ENCODE measurements at places on chromosomes 4 and X. TPM values are rescaled to one million over a fixed set of nuclear protein-coding genes. Genes with fewer than 3 reads are reported as not detected.

Gene CYSLTR1
- total RNA-seq, result 4.2 TPM

Gene MID1
- 0.22 TPM for total RNA-seq

DNA sequence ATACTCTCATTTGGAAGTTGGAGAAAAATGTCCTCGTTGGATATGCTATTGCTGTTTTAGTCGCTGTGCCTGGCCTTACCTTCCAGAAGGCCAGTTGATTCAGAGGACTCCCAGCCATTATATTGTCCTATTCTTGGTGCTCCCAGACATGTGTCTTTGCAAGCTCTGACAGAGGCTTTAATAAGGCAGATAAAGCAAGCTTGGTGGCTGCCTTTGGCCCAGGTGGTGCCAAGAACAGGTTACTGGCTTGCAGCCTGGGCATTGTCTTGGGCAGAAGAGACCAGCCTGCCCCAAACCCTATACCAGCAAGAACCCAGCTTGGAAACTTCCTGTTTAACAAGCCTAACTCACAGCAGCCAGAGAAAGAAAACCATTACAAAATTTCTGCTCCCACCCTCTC is 16.9 kb downstream of the RAI2 start:
- H3K36me3 ChIP-seq, result no peaks in the 10 kb centered on the region
- H3K27me3 ChIP-seq, result peaks cover 6% of the 10 kb centered on the region
- H3K27ac ChIP-seq, result no peak overlapping the region
- no peak overlapping the region for H3K4me3 ChIP-seq
- no peak for DNase-seq

- peak overlapping the region; percentile 97 for H3K4me3 ChIP-seq
- H3K36me3 ChIP-seq, result peaks cover 6% of the 10 kb centered on the region
- peaks cover 14% of the 10 kb centered on the region for H3K4me1 ChIP-seq
- no peaks in the 10 kb centered on the region for H3K27me3 ChIP-seq
Observed at GRCh38 chrX:103253608-103254007, 1.3 kb downstream of the TCEAL8 start.

GRCh38 chr4:159495515-159496236 is 392.8 kb downstream of the RAPGEF2 start:
- no peak for DNase-seq
- no peak overlapping the region for H3K27ac ChIP-seq
- no peak overlapping the region for H3K4me3 ChIP-seq
- no peaks in the 10 kb centered on the region for H3K4me1 ChIP-seq
- H3K36me3 ChIP-seq, result no peaks in the 10 kb centered on the region

Gene NOCT
- total RNA-seq, result 5.9 TPM

DNA sequence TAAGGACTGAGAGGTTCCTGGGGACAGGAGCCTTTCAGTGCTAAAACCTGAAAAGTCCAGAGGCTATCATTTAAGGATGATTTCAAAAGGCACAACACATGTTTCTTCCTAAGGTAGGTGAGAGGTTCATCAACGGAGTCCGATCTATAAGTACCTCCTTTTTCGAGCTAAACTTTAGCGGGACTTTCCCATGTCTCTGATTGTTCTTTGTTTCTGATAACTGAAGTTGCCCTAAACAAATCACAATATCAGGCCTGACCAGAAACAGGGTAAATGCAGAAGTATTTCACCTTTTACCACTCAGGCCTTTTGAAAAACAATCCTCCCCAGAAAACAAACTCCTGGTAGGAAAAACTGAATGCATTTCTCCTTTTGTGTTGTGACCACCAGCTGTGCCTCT is 17.6 kb downstream of the PIR start:
- H3K27ac ChIP-seq, result no peak overlapping the region
- no peaks in the 10 kb centered on the region for H3K36me3 ChIP-seq
- no peak overlapping the region for H3K4me3 ChIP-seq
- H3K27me3 ChIP-seq, result no peaks in the 10 kb centered on the region

- peaks cover 10% of the 10 kb centered on the region for H3K27me3 ChIP-seq
- DNase-seq, result no peak
- H3K27ac ChIP-seq, result no peak overlapping the region
Observed at GRCh38 chr4:7505116-7505900, 70.6 kb upstream of the PSAPL1 start.

Gene CT45A1
- not detected for total RNA-seq

DNA sequence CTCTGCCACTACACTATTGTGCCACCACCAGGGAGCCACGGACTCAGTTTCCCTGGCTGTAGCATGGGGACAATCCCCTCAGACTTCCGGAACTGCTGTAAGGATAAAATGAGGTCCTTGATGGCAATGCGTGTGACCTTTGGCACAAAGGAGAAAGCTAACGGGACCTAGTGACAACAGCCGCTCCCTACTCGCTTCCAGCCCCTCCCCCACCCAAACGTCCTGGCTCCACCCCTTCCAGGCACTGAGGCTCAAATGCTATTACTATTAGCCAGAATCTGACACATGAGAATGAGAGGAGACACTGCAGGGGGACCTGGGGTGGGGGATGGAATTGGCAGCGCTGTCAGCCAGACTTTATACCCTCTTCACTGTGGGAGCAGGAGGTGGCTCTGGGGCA is 5.4 kb upstream of the DUSP9 start:
- no peak overlapping the region for H3K27ac ChIP-seq
- H3K4me1 ChIP-seq, result peaks cover 1% of the 10 kb centered on the region
- no peaks in the 10 kb centered on the region for H3K36me3 ChIP-seq
- DNase-seq, result no peak

GRCh38 chrX:71540801-71541200 is 7.9 kb downstream of the OGT start:
- H3K4me1 ChIP-seq, result peaks cover 46% of the 10 kb centered on the region
- DNase-seq, result no peak
- H3K27me3 ChIP-seq, result no peaks in the 10 kb centered on the region
- peak overlapping the region; percentile 78 for H3K4me3 ChIP-seq
- peak overlapping the region; percentile 83 for H3K27ac ChIP-seq
- peaks cover 38% of the 10 kb centered on the region for H3K36me3 ChIP-seq

GRCh38 chr4:5368426-5368825 is 317.1 kb downstream of the STK32B start:
- no peak overlapping the region for H3K27ac ChIP-seq
- no peaks in the 10 kb centered on the region for H3K27me3 ChIP-seq
- no peaks in the 10 kb centered on the region for H3K4me1 ChIP-seq

Gene NEXMIF
- 1.6 TPM for total RNA-seq

GRCh38 chrX:13419276-13419675 is 99.4 kb upstream of the ATXN3L start:
- no peak for DNase-seq
- H3K36me3 ChIP-seq, result no peaks in the 10 kb centered on the region
- no peak overlapping the region for H3K4me3 ChIP-seq
- H3K27me3 ChIP-seq, result no peaks in the 10 kb centered on the region
- H3K27ac ChIP-seq, result no peak overlapping the region
- H3K4me1 ChIP-seq, result no peaks in the 10 kb centered on the region

DNA sequence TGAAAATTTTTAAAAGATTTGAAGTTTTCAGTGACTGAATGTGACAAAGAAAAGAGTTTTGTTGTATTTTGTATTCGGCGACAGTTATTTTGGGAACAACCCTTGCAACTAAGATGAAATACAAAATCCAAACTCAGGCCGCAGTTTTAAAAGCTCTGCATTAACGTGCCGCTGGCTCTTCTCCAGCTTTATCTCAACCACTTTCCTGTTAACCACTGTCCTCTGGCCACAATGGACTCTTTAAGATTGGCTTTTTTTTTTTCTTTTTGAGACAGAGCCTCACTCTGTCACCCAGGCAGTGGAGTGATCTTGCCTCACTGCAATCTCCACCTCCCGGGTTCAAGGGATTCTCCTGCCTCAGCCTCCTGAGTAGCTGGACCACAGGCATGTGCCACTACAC is 22.1 kb upstream of the AMTN start:
- H3K27ac ChIP-seq, result no peak overlapping the region

Gene ITM2A
- 84.6 TPM for total RNA-seq

DNA sequence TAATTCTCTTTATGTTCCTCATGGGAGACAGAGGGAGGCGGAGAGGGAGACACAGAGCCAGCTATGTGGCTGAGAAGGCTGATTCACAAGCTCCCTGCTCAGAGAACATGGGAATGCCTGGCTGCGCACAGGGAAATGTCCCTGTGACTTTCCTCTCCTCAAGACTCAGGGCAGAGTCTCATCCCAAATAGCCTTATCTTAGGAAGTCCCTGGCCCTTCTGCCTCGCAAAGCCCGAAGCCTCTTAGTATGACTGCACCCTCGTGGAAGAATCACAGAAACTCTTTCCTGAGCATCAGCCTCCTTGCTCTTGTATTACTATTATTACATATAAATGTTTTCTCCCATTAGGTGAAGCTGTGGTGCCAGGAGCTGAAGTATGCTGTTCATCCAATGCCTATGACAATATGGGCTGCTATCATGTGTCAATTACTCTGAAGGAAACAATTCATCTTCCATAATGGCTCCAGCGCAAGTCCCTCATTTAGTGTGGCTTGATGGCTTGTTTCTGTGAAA is 230.5 kb downstream of the MGST2 start:
- peaks cover 13% of the 10 kb centered on the region for H3K4me1 ChIP-seq
- H3K36me3 ChIP-seq, result no peaks in the 10 kb centered on the region
- no peak overlapping the region for H3K4me3 ChIP-seq
- H3K27me3 ChIP-seq, result no peaks in the 10 kb centered on the region
- no peak for DNase-seq
- no peak overlapping the region for H3K27ac ChIP-seq

- no peak overlapping the region for H3K27ac ChIP-seq
- H3K4me1 ChIP-seq, result no peaks in the 10 kb centered on the region
- no peak overlapping the region for H3K4me3 ChIP-seq
- DNase-seq, result no peak
- H3K36me3 ChIP-seq, result no peaks in the 10 kb centered on the region
Observed at GRCh38 chr4:84324303-84325245, 174.5 kb downstream of the NKX6-1 start.

Gene ATP8A1
- 55.3 TPM for total RNA-seq

GRCh38 chr4:85951099-85951498 is 408.8 kb downstream of the MAPK10 start:
- no peaks in the 10 kb centered on the region for H3K36me3 ChIP-seq
- H3K27ac ChIP-seq, result no peak overlapping the region
- peaks cover 3% of the 10 kb centered on the region for H3K27me3 ChIP-seq
- no peak overlapping the region for H3K4me3 ChIP-seq
- no peak for DNase-seq

Gene DGKK
- not detected for total RNA-seq

- peaks cover 16% of the 10 kb centered on the region for H3K4me1 ChIP-seq
- H3K27ac ChIP-seq, result no peak overlapping the region
- DNase-seq, result no peak
- peaks cover 7% of the 10 kb centered on the region for H3K27me3 ChIP-seq
- peak overlapping the region; percentile 31 for H3K4me3 ChIP-seq
- peaks cover 2% of the 10 kb centered on the region for H3K36me3 ChIP-seq
Observed at GRCh38 chr4:25310066-25310802, 2.3 kb upstream of the ZCCHC4 start.

Gene TMPRSS11D
- not detected for total RNA-seq

Gene SLITRK4
- total RNA-seq, result not detected

Gene COX7B2
- not detected for total RNA-seq

Gene PWWP3B
- total RNA-seq, result not detected

Gene CDKL5
- total RNA-seq, result 2.2 TPM

DNA sequence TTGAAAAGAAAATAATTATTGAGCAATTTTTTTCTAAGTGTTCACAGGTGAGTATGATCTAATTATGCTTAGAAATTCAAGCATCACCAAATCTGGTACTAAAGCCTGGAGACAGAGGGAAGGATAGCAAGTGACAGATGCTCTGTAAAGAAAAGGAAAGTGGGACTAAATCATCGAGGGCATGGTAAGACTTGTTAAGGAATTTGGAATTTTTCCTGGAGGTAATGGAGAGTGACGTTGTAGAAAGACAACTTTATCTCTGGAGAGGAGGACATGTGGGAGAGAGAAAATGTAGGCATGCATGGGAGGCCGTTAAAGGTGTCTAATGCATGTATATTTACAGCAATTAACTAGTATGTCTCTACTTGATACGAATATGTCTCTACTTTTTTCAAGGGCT is 333.2 kb upstream of the ATOH1 start:
- DNase-seq, result no peak
- no peaks in the 10 kb centered on the region for H3K27me3 ChIP-seq
- no peak overlapping the region for H3K27ac ChIP-seq
- H3K4me3 ChIP-seq, result no peak overlapping the region
- H3K4me1 ChIP-seq, result no peaks in the 10 kb centered on the region

Gene TLR1
- total RNA-seq, result 17.2 TPM

DNA sequence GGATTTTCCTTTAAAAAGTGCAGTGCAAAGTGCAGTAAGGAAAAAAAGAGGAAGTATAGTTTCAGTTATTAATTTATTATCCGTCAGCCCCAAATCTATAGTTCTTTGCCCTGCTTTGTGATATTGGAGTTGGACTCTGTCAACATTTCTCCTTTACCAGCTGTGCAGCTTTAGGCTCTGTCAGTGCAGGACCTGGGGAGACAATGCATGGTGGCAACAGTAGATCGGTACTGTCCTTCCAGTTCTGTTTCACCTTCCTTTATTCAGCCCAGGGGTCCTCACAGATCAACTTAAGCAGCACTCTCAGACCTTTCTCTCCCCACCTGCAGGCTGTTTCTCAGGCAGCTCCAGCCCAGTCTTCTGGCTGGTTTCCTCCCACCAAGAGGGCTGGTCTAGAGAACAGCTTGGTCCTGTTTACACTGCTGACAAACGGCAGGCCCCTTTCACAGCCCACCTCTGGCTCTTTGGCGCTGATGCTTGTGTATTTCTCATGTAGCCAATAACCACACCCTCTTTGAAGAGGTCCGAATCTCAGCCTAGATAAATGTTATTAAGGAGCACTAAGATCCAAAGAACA is 71.6 kb downstream of the MCUB start:
- H3K36me3 ChIP-seq, result peaks cover 24% of the 10 kb centered on the region
- peak overlapping the region; percentile 49 for H3K27ac ChIP-seq

- no peak overlapping the region for H3K27ac ChIP-seq
- no peaks in the 10 kb centered on the region for H3K4me1 ChIP-seq
- DNase-seq, result no peak
- no peak overlapping the region for H3K4me3 ChIP-seq
Observed at GRCh38 chr4:23946299-23946698, 56.5 kb upstream of the PPARGC1A start.

DNA sequence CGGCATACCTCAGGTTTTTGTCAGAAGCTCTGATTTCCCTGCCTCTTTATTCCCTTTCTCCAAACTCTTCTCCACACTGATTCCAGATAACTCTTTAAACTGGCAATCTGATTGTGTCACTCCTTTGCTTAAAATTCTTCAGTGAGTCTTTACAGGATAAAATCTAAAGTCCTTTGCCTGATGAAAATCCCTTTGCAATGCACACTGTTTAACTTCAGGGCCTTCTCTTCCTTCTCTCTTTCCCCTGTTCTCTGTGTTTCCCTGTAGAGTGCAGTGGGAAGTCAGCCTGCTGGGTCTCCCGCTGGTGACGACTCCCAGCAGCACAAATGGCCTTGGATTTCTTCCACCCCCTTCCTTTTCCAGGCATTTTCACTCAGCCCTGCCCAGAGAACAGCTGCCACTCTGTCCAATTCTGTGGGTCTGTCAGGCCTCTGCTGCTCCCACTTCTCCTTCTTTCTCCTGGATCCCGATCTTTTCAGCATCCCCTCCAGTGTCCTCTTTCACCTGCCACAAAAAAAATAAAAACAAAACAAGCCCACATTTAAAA is 189.9 kb upstream of the NWD2 start:
- H3K27me3 ChIP-seq, result no peaks in the 10 kb centered on the region
- no peaks in the 10 kb centered on the region for H3K36me3 ChIP-seq
- no peaks in the 10 kb centered on the region for H3K4me1 ChIP-seq
- H3K27ac ChIP-seq, result no peak overlapping the region
- H3K4me3 ChIP-seq, result no peak overlapping the region

GRCh38 chrX:117607561-117607960 is 509.0 kb downstream of the KLHL13 start:
- no peaks in the 10 kb centered on the region for H3K27me3 ChIP-seq
- DNase-seq, result no peak
- no peaks in the 10 kb centered on the region for H3K36me3 ChIP-seq

- no peak for DNase-seq
- H3K4me3 ChIP-seq, result no peak overlapping the region
- H3K27ac ChIP-seq, result no peak overlapping the region
- no peaks in the 10 kb centered on the region for H3K4me1 ChIP-seq
- no peaks in the 10 kb centered on the region for H3K36me3 ChIP-seq
Observed at GRCh38 chr4:29852537-29852936, 867.6 kb upstream of the PCDH7 start.

Gene IL2RG
- 389 TPM for total RNA-seq

Data from activated naive CD8-positive, alpha-beta T cell treated with anti-CD3 and anti-CD28 coated beads, Interleukin-2, amount 10 ng/mL, durations not matched to agents 7 days and 5 days (primary cell).